ENCODE measurements at places on chromosomes 2 and 18.
A peak's percentile ranks its signal among the peaks of the same experiment; 100 is the strongest.

DNA sequence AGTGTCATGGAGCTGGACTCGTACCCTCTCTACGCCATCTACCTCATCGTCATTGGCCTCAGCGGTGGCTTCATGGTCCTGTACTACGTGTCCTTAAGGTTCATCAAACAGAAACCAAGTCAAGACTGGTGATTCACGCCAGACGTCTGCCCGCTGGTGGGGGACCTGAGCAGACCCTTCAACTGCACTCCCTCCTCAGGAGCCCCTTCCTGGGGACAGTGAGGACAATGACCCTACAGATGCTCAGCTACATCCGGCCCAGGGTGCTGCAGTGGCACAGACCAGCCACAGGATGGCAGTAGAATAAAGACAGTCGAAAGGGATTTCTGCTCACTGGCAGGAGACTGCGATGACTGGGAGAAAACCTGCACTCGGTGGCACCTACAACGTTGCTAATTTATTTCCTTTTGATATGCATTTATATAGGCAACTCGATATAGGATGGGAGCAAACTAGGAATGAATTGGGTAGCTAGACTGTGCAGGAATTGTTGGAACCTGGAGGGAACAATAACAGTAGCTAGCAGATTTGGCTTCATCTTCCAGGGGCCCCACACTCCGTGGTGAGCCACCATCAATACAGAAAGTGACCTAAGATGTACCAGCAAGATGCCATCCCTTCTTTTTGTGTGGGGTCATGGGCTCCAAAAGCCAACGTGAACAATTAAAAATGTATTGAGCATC, 39.2 kb downstream of the ABCG8 start:
- DNase-seq, result no peak

DNA sequence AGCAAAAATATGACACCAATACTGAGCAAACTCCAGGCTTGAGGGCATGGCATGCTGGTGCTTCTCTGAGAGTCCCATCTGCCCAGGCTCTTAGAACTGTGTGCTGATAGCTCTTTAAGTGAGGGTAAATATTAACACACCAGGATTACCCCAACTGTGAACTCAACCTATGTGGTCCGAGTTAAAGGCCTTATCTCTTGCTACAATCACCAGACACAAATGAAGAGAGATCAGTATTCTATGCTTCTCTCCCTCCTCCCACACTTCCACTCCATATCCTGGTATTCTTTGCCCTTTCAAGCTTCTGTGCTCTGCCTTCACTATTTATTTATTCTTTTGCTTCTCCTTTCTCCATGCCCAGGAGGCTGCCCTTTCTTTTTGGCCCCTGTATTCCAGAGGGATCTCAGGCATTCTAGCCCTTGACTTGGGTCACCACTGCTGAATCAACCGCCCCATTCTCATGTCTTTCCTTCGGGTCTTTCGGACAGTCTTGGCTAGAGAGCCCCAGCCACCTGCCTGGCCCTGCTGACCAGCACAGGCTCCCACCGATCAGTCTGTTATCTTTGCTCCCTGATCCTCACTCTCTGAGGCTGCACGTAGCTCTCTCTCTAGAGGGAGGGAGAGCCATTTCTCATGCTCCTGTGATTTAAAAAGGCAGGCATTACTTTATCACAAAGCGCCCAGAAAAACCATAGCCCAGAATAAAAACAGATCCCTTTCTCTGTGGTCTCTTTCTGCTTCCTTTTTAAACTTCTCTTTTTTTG, 17.2 kb upstream of the HK2 start:
- no peak for DNase-seq

DNA sequence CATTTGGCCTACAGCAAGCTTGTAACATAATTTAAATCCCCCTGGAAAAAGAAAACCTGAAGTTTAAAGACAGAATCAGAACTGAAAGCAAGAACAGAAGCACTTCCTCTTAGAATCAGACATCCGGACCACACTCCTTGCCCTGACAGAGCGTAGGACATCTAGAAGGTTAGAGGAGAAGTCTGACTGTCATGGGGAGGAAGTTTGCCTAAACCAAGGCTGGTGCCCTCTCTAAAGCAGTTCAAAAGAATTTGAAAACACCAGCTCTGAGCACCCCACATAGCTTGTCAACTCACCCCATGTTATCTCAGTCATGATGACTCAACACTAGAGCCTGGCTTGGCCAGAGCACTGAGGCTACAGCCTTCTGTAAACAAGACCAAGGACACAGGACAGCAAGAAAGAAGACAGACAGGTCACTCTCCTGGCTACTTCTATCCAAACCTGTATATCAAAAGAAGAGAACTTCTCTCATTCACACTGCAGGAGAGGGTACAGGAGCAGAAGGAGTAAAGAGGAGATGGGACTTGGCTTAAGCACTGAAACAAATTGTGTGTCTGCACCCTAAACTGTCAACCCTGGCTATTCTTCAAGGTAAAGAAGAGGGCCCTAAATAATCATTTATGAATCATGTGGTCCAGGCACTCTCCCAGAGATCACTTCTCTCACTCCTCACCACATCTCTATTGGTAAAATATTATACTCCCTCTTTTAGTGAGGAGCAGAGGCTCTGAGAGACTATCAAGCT, 198.6 kb downstream of the MEMO1 start:
- DNase-seq, result no peak

GRCh38 chr2:178568227-178568626, 88.0 kb downstream of the PLEKHA3 start:
- DNase-seq, result no peak

DNA sequence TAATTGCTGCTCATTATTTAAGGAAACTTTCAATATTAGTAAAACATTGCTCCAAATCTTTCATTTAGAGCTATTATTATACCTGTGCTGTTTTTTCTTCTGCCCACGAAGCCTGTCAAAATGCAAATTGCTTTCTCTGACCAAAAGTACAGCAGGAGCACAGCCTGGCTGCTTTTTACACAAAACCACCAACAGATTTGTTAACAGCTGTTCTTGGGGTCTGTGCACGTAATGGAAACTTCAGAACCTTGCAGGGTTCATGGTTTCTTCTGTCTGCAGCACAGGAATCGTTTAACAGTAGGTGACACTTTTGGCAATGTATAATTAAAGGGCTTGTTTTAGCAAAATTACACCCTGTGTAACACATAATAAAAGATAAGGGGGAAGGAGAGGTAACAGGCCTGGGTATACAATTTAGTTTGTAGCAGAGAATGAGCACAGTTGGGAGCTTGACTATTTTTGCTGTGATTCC, 447.3 kb downstream of the KCNJ3 start:
- no peak for DNase-seq

- DNase-seq, result no peak
Measured at GRCh38 chr2:230896346-230897115, 28.5 kb downstream of the GPR55 start.

DNA sequence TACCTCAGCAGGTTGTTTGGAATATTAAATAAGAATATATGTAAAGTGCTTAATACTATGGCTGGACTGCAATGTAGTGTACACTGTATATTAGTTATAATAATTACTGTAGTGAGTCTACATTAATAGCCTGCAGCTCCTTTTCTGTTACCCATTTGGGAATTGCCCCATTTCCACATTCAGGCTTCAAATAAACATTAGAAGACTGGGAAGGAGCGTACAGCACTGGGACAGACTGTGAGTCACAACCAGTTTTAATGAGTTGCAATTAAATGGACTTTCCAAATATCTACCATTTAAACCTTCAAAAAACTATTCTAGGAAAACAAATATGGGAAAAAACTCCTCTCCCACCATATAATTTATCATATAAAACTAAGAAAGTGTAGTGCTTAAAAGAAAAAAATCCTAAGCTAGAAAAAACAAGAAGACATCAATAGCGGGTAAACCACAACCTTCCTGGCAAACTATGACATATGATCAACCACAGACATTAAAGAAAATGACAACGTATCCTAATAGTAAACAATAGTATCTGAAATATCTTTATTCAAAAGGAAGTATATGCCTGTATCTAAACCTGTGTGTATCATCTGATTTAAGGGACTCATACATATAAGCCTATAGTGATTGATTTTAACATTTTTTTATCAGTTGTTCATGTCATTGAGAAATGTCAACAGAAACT, 86.1 kb downstream of the TRIP12 start:
- no peak for DNase-seq

DNA sequence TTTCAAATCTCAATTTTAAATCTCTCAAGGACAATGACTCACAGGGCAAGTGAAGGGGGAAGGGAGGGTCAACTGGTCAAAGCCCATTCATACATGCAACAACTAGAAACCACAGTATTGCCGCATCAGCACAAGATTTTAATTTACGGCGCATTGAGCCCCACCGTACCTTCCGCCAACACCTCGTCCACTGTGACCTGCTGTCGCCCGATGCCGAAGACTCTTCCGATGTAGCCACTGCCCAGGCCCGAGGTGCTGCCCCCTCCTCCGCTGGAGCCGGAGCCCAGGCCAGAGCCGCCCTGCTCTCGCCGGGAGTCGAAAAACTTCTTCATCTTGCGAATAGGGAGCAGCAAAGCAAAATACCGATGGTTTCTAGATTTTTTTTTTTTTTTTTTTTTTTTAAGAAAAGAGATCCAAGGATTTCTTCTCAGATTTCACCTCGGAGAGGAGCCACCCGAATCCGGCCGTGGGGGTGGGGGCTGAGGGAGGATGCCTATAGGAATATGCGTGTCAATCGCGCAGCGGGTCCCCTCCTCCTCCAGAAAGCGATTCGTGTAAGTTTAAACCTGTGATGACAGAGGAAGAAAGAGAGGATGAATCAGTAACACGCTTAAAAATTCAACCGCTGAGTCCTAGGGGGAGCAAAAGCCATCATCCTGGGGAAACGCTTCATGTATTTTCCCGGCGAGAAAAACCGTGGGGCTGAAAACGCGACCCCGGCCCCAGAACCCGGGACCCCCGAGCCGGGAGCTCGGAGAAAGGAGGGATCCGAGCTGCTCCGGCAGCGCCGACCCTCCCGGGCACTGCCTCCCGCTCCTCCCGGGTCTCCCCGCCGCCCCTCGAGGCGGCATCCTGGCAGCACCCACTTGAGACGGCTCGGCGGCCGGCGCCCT, 584 bp downstream of the AAK1 start:
- DNase-seq, result peak; percentile 42

DNA sequence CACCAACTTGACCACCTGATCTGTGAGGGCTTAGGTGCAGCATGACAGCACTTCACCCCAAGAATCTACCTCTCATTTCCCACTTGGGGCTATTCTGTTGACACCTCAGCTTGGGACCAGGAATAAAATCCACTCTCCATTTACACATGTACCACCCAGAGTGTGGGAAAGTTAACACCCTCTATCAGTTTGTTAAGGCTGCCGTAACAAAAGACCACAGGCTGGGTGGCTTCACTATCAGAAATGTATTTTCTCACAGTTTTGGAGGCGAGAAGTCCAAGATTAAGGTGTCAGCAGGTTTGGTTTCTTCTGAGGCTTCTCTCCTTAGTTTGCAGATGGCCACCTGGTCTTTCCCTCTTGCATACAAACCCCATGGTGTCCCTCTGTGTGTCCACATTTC, 277.7 kb upstream of the ERBB4 start:
- DNase-seq, result no peak

- no peak for DNase-seq
Measured at GRCh38 chr18:13239171-13239956, 20.8 kb downstream of the LDLRAD4 start.

- no peak for DNase-seq
Measured at GRCh38 chr2:232761301-232761907, 15.0 kb downstream of the KCNJ13 start.

DNA sequence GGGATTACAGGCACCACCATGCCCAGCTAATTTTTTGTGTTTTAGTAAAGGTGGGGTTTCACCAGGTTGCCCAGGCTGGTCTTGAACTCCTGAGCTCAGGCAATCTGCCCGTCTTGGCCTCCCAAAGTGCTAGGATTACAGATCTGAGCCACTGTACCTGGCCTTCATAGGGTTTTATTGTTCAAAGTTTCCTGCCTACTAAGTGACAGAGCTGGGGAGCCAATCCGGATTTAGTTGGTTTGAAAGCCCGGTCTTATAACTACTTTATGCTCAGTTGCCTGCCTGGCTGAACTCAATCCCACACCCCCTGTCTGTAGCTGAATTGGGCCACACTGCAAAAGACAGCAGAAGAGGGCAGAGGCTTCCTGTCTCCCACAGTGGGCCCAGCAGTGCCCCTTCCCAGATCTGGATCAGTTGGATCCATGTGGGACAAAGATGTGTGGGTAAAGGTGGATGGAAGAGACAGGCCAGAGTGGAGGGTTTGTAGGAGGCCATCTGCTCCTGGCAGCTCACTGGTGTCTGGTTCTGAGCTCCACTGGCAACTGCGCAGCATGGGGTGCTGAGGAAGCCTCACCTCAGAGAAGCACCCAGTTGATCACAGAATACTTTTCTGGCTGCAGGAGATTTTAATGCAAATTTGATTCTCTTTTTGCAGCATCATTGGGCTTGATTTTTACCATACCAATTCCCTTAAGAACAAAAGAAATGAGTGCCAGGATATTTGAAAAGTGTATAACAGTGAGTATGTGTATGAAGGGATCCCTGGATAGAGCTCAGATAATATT, 144.9 kb downstream of the DDX1 start:
- no peak for DNase-seq

GRCh38 chr18:4755848-4756247, 300.7 kb upstream of the DLGAP1 start:
- no peak for DNase-seq

- no peak for DNase-seq
Measured at GRCh38 chr2:180647621-180648020, 332.8 kb upstream of the UBE2E3 start.

DNA sequence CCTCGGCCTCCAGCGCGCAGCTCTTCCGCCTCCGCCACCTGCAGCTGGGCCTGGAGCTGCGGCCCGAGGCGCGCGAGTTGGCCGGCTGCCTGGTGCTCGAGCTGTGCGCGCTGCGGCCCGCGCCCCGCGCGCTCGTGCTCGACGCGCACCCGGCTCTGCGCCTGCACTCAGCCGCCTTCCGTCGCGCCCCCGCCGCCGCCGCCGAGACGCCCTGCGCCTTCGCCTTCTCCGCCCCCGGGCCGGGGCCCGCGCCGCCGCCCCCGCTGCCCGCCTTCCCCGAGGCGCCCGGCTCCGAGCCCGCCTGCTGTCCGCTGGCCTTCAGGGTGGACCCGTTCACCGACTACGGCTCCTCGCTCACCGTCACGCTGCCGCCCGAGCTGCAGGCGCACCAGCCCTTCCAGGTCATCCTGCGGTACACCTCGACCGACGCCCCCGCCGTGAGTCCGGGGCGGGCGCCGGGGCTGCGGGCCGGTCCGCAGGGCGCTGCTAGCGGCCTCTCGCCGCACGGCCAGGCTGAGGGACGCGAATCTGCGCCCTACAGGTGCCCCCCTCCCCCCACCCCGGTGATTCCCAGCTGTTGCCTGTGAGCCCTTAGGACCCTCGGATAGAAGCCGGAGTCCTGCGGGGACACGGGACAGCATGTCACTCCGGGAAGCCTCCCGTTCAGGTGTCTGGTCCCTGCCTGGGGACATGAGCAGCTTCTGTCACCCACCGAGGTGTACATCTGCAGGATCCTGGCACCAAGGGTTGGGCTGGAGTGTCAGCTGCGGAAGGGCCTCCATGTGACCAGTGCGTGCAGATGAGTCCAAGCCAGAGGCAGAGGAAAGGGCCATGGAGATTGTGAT, 616 bp downstream of the RNPEPL1 start:
- DNase-seq, result peak; percentile 23

- no peak for DNase-seq
Measured at GRCh38 chr18:33761363-33761762, 183.3 kb downstream of the ASXL3 start.

GRCh38 chr18:79402977-79403722, 7.4 kb downstream of the NFATC1 start:
- DNase-seq, result no peak

GRCh38 chr2:172829229-172829628, 93.6 kb downstream of the RAPGEF4 start:
- no peak for DNase-seq

Data from omental fat pad (tissue), 4 donors.